ENCODE measurements at places on chromosomes 5 and 9.

GRCh38 chr5:35136386-35136785, 88.6 kb upstream of the AGXT2 start:
- no peak for DNase-seq

DNA sequence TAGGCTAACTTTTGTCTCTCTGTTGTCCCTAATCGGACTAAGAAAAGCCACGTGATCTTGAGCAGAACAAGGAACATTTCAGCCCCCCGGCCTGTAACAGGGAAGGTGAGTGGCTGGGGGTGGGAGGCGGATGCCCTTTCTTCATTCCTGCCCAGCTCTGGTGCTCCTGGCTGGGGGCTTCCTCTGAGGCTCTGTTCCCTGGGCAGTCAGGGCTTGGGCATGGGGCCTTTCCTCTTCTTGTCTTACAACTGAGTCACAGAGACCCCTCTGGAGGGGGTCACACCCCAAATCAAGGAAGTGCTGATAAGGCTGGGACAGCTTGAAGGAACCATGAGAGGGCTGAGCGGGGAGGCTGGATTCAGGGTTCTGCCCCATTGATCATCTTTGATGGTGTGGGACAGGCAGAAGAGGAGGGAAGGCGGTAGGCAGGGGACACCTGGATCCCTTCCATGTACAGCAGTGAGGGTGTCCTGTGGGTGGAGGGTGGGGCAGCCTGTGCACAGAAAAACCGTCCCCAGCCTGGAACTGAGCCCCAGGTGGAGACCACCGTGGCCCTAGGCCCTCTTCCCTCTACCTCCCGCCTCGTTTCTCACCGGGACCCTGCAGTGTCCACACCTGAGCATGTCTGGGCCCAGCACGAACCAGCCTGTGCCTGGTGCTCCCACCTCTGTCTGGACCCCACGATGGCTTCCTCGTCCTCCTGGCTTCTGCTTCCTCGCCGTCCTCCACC, 257.7 kb upstream of the IRX1 start:
- DNase-seq, result no peak

GRCh38 chr5:138775034-138775433, 21.8 kb downstream of the CTNNA1 start:
- DNase-seq, result no peak

GRCh38 chr9:90899287-90899686, 97.7 kb downstream of the SYK start:
- no peak for DNase-seq

DNA sequence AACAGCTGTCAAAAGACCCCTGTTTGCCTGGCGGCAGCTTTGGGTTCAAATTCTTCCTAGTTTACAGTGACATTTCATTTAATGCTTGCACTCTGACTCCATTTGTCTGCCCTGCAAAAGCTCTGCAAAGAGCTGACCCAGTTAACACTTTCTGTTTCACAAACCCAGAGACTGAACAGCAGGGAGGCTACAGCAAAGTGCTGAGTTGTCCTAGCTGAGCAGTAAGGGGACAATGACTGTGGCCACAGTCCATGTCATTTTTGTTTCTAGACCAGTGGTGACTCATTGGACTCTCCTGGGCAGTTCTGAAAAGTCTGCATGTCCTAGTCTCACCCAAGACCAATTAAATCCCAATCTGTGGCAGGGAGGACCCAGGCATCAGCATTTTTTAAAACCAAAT, 994.8 kb upstream of the WWC1 start:
- DNase-seq, result no peak

- DNase-seq, result no peak
Observed at GRCh38 chr5:141515946-141516671, 27.2 kb downstream of the PCDHGC5 start.

DNA sequence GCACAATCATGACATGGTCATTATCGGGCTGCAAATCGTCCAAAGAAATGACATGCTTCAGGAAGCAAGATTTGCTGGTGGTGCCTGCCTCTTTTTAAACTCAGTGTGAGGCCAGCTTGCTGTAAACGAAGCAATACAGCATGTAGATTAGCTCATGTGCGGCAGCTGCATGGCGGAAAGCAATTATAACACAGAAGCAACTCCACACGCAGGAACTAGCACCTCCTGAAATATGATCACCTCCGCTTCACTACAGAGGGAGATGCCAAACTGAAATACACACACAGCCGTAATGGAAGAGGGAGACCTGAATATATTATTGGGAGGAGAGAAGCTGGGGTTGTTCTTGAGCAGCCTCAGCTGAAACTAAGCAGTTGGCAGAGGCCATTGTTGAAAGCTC, 312.5 kb downstream of the PSAT1 start:
- no peak for DNase-seq
